ENCODE measurements at places on chromosomes 16 and 17.

- DNase-seq: no peak
Observed at GRCh38 chr16:83803811-83804210, 4.0 kb upstream of the HSBP1 start.

DNA sequence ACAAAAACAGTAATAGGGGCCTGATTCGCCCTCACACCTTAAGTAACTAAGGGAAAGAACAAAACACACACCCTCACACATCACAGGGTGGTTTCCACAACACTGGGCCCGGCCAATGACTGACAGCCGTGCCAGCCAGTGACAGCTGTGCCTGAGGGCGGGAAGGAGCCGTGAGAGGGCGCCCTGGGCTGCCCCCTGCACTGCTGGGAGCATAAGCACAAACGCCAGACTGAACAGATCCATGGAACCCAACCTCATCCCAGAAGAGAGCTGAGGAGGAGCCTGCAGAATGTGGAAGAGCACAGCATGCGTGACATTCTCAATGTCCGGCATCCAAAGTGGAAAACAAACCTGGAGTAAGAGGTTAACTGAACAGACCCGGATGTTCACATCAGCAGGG lies 16.0 kb downstream of the CSNK1D start:
- no peak for DNase-seq

- no peak for DNase-seq
Observed at GRCh38 chr16:49628148-49628547, 227.8 kb downstream of the ZNF423 start.

DNA sequence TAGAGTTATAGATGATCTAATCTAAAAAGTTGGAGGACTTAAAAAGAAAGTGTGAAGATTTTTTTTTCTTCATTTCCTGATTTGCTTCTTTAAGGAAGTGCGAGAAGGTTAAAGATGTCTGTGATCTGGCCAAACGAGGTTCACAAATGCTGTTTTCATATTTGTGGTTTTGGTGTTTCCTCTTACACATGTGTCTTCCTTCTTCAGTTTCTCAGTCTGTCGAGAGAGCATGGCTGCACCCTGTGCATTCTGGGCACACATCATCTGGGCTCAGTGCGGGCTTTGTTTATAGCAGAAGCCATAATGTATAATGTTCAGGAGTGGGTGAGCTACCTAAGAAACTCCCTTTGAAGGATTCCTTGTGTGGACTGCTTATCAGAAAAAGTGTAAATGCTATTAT lies 260.4 kb upstream of the TBX2 start:
- DNase-seq: no peak

- DNase-seq: no peak
Observed at GRCh38 chr17:8496081-8496480, 60.4 kb downstream of the NDEL1 start.

DNA sequence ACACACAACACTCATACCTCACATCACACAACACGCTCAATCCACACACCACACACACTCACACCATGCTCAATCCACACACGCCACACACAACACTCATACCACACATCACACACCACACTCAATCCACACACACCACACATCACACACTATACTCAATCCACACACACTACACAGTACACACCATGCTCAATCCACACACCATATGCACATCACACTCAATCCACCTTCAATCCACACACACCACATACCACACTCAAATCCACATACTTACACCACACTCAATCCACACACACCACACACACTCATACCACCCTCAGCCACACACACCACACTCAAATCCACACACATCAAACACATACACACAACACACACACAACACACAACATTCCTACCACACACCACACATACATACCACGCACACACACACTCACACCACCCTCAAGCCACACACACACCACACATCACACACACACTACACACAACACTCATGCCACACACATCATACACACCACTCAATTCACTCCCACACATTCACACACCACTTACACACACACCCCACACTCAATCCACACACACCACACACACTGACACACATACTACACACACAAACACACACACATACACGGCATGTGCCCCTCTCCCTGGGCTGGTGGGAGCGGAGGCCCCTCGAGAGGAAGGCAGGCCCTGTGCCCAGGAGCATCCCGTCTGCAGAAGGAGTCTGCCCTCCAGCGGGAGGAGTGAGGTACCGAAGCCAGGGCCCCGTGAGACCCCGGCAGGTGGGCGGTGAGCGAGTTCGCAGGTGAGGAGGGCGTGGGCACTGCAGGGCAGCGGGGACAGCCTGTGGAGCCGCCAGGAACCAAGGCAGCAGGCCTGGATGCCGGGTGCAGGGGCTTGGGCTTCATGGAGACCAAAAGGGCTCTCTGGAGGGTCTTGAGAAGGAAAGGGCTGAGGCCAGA lies 33.1 kb upstream of the RPTOR start:
- DNase-seq: no peak

DNA sequence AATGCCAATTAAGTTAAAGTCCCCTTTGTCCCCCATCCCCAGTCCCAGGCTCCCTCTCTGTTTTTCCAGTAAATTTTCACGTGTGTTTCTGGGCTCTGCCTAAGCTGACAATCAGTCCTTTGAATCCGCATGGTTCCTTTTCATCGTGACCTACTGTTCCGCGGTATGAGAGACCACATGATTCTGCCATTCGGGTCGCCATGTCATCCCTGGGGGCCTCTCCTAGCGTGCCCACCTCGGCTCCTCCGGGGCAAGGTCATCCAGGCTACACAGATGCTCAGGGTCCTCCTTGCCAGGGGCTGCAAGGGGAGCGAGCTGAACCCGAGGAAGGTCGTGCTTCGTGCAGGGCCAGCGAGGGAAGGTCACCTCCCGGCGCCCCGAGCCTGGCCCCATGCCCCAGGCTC lies 157.6 kb downstream of the RAB11FIP4 start:
- DNase-seq: no peak

Measured in stimulated activated CD4-positive, alpha-beta T cell treated with anti-CD3 and anti-CD28 coated beads, Interleukin-1b, Interleukin-23, amount 100 ng/mL, for 1 hour (primary cell).